ENCODE measurements at places on chromosomes 7 and 10.

- no peak for DNase-seq
Observed at GRCh38 chr7:154517768-154518167, 465.6 kb downstream of the DPP6 start.

- no peak for DNase-seq
Observed at GRCh38 chr7:44880317-44881018, 4.9 kb downstream of the PURB start.

GRCh38 chr10:44756216-44756615 lies 154.9 kb upstream of the TMEM72 start:
- no peak for DNase-seq

DNA sequence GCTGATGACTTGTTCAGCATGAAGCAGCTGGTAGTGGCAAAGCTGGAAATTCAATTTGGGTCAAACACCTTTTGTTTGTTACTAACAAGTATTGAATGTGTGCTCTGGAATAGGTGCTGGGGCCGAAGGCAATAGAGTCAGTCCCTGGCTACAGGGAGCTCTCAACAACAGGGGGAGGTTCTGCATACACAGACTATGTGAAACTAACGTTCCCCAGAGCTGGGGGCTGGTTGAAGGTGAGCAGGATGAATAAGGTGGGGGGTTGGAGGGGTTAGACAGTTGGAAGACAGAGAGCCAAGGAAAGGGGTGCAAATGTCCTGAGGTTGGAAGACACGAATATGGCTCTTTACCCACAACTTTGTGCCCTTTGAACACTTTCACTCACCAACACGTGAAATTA lies 84.1 kb upstream of the PLPP4 start:
- no peak for DNase-seq

DNA sequence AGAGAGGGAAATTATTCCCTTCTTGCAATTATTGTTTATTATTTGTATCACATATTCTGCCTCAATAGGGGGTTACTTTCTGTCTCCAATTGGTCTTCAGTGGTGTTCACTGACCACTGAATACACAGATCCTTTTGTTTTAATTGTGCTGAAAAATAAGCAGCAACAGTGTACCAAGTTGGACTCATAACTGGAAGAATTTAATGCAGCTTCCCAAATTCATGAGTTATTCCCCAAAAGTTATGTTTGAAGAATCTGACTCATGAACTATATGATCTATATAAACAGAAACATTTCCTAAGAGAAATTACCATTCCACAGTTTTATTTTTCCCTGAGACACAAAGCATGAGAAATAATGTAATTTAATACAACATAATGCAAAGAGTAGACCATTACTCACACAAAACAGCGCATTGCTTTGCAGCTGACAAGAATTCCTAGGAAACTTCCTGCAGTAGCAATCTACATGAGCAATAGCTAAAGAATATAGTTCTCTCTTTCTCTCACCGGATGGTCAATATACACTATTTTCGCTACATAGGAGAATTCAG lies 479.2 kb downstream of the HTR7 start:
- DNase-seq, result no peak
